ENCODE measurements at places on chromosomes 3 and 15.

DNA sequence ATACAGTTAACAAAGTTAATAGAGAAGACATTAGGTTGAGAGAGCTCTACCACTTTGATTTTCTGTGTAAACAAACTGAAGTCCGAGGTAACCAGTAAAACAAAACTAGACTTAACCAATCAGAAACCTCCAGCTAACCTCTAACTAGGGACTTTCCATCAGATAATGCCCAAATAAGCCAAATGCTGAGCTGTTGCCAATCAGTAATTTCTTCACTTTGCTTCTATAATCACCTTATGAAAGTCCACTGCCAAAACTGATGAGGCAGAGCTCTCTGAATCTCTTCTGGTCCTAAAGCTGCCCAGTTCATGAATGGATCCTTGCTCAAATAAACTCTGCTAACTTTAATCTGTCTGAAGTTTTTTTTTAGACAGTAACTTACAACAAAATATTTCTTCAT, 448.0 kb upstream of the NECTIN3 start:
- DNase-seq, result no peak

DNA sequence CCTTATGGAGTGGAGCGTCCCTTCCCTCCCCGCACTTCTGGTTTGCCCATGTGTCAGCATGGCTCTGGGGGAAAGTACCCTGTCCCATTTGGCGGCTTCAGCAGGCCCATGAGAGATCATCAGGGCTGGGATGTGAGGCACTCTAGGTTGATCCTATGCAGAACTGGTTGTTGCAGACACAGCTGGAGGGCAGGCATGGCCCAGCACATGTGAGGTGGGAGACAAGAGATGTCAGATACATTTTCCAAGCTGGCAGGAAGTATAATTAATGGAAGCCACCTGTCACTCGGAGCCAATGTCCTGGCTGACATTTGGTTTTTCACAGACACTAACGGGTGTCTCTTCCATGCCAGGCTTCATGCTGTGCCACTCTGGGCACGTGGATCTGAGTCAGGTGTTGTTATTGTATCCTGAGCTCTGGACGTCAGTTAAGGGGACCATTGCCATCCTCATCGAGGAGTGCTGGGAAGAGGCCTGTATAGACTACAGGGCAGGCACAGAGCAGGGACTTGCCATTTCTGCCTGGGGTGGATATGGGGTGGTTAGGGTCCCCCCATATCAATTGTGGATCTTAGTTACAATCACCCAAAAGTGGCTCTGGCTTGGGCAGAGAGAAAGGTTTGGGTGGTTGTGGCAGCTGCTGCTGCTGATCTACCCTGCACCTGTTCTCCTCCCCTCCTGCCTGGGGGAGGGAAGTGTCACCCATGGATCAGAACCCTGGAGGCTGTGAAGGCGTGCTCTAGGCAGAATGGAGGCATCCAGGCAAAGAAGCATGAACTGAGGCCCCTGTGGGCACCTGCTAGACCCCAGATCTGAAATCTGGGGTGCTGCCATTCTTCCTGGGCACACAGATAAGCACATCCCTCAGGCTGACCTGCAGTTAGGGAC, 140.7 kb downstream of the FBLN2 start:
- DNase-seq, result no peak

DNA sequence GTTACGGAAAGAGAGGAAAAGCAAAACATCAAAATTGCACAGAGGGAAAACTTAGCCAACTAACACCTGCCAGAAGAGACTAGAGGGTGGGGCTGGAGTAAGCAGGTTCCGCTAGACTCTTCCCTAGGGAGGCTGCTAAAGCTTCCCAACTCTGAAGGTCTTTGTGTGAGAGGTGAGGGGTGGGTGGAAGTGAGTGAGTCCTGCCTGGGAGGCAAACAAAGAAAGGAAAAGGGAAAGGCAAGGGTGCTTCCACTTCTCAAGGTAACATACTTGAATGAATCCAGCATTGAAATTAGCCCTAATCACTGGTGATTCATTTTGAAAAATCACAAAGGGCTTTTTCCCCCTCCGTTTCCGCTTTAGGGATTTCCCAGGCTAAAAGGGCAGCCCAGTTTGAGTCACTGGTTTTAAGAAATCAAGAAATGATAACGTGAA, 220.5 kb upstream of the ADAMTS9 start:
- no peak for DNase-seq

GRCh38 chr15:27846722-27847395, 252.3 kb downstream of the OCA2 start:
- DNase-seq, result no peak

DNA sequence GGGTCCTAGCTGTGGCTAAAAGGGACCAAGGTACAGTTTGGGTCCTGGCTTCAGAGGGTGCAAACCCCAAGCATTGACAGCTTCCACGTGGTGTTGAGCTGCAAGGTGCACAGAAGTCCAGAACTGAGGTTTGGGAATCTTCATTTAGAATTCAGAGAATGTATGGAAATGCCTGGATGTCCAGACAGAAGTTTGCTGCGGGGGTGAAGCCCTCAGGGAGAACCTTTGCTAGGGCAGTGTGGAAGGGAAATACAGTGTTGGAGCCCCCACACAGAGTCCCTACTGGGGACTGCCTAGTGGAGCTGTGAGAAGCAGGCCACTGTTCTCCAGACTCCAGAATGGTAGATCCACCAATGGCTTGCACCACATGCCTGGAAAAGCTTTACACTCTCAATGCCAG, 17.9 kb downstream of the RNF13 start:
- DNase-seq, result no peak

DNA sequence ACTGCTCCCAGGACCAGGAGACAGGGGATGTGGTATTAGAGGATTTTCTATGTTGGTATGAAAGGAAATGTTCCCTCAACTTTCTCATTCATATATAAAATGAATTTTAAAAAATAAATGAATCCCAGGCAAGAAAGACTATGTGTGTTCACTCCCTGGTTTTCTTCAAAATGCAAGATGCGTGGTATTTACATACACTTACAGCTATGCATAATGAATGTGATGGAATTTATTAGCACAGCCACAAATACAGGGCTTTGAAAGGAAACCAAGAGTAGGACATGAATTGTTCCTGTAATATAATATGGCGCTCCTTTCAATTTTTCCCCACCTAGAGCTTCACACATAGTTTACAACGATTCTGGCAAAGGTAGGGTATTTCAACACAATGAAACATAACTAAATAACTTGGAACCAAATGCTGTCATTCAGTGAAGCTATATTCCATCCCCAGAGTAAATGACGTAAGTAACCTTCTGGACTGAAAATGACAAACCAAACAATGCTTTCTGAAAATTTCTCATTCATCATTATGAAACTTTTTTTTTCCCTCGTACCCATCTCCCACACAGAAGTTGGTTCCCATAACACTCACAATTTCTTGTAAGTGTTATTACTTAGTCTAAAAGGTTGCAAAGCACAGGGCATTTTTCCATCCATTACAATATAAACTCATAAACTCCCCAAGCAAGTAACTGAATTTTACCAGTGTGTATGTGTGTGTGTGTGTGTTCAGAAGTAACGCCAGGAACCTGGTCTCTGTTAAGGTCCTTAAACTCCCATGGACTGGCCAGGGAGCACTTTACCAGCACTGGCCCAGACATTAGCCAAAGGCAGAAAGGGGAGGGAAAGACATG, 41.8 kb downstream of the CBLB start:
- DNase-seq, result no peak

DNA sequence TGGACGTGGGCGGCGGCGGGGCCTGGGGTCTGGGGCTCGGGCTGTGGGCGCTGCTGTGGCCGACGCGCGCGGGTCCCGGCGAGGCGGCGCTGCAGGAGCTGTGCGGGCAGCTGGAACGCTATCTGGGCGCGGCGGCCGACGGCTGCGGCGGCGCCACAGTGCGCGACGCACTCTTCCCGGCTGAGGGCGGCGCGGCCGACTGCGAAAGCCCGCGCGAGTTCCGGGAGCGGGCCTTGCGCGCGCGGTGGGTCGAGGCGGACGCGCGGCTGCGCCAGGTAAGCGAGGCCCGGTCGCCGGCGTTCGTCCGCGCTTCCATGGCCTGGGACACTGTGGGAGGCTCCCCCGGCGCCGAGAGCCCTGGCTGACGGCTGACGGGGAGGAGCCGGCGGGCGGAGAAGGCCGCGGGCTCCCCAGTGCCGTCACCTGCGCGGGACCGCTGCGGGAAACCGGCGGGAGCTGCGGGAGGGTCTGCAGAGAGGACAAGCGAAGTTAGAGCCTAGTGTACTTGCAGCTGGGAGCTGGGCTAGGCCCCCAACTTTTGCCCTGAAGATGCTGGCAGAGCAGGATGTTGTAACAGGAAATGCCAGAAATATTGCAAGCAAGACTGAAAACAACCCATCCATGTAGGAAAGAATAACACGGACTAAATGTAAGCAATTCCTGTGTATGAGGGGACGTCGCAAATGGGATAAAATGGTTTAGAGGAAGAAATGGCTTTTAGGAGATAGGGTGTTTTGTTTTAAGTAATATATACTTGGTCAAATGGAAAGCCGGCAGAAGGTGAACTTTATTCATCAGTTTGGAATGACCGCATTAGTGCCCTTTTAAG, 847 bp downstream of the WHAMM start:
- peak; percentile 42 for DNase-seq

DNA sequence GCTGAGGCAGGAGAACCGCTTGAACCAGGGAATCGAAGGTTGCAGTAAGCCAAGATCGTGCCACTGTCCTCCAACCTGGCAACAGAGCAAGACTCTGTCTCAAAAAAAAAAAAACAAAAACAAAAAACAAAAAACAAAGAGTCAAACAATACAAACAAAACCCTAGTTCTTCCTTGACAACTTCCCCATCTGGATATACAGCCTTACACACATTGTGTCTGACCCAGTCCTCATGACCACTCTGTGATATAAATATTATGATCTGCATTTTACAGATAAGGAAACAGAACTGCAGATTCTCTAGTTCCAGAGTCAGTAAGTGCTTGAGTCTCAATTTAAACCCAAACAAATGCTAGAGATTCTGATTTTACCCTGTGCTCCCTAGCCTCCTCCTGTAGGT, 4.8 kb upstream of the ESYT3 start:
- DNase-seq, result no peak

DNA sequence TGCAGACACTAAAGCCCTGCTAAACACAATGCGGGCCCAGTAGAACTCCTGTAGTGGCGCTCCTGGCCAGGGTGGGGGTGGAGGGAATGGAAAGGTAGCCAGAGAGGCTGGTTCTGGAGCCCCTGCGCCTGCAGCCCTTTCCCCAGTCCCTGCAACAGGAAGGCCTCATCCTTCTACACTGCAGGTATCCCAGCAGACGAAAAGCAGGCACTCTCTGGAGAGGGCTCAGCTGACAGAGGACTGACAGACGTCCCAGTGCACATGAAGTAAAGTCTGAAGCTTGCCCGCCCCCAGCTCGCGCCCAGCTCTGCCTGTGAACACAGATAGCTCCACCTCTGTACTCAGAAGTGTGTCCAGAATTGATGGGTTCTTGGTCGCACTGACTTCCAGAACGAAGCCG, 46.0 kb downstream of the NSMCE3 start:
- no peak for DNase-seq

GRCh38 chr3:150527464-150528255, 18.6 kb downstream of the SERP1 start:
- DNase-seq, result no peak

- no peak for DNase-seq
Measured at GRCh38 chr15:26261966-26262365, 398.8 kb upstream of the ATP10A start.

DNA sequence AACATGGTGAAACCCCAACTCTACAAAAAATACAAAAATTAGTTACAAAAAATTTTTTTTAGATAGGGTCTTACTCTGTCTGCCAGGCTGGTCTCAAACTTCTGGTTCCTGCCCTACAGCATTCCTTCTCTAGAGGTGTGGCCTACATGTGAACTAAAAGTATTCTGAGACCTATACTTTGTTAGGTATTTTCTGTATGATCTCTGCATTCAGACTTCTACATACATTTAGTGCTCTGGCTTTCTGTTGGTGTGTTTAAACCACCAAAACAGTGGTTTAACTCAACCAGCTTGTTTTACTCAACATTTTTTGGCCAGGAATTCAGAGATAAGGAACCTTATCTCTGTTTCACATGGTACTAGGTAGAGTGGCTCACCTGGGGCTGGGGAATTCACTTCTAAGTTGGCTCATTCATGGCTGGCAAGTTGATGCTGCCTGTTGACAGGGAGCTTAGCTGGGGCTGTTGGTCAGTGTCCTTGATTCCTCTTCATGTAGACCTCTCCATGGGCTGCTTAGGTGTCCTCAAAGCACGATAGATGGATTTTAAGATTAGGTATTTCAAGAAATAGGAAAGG, 41.4 kb upstream of the BSN start:
- DNase-seq, result no peak

- DNase-seq, result no peak
Measured at GRCh38 chr15:87609894-87610293, 646.6 kb downstream of the NTRK3 start.

GRCh38 chr3:72494626-72495025, 353.6 kb downstream of the SHQ1 start:
- no peak for DNase-seq

DNA sequence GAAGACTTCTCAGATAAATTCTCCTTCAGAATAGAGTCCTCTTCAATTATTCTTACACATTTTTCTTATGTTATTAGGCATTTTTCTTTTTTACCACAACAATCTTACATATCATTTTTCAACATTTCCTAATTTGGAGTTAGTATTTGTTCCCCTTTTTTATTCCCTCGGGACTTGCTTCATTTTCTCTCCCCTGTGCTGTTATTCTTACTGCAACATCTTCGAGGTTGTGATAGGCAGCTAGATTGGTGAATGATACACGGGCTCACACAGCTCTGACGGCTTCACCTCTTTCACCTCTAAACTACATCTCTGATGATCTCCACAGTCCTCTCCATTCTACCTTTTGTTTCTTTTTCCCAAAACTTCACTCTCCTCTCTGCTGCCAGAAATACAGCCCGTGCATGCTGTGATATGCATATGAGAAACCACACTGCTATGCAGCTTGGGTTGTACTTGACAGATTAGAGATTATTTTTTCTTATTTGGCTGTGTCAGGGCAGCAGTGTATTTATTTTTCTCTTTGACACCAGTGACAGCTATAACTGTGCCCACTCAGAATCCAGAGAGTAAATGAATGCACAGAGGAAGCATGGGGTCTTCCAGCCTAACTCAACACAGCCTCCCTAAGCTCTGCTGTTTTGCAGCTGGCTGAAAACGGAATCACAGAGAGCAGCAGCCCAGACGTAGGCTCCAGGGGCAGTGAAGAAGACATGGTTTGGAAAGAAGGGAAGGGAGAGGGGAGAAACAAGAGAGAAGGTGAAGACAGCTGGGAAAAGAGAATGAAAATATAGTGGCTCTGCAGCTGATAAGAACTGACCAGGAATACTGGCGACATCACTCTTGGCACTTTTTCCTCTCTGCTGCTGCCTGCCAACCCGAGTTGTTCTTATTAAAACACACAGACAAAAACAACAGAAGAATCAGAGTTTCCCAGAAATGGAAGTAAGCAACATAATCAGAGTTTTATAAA, 61.8 kb downstream of the SLC9A9 start:
- DNase-seq, result peak; percentile 66

GRCh38 chr15:90660195-90660998, 56.7 kb upstream of the BLM start:
- DNase-seq, result peak; percentile 42

DNA sequence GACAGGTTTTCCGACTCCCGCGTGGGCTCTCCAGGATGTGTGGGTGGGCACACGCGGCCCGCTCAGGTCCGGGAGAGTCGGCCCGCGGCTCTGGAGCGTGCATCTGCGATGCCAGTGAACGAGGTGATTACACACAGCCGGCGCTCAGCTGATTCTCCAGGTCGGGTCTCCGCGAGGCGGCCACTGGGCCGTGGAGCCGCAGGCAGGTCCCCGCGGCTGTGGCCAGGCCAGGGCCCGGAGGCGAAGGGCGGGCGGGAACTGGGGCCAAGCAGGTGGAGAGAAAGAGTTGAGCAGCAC, 13.2 kb downstream of the PAK6 start:
- DNase-seq, result no peak
